ENCODE measurements at places on chromosomes 16 and 17.

- H3K27me3 ChIP-seq, result no peaks in the 10 kb centered on the region
- peak overlapping the region; percentile 93 for H3K27ac ChIP-seq
- no peaks in the 10 kb centered on the region for H3K36me3 ChIP-seq
- peaks cover 14% of the 10 kb centered on the region for H3K4me1 ChIP-seq
- no peak for DNase-seq
These were observed 840 bp downstream of the MYO1C start for GRCh38 chr17:1491443-1492248.

GRCh38 chr16:79097771-79098170, 502.8 kb downstream of the MAF start:
- no peaks in the 10 kb centered on the region for H3K27me3 ChIP-seq
- no peak for DNase-seq
- H3K27ac ChIP-seq, result no peak overlapping the region
- H3K4me1 ChIP-seq, result no peaks in the 10 kb centered on the region

- H3K4me3 ChIP-seq, result peak overlapping the region; percentile 96
- no peaks in the 10 kb centered on the region for H3K36me3 ChIP-seq
These were observed 817 bp downstream of the PSKH1 start for GRCh38 chr16:67893743-67894399.

GRCh38 chr16:31224092-31224955, 7.4 kb upstream of the PYDC1 start:
- H3K4me3 ChIP-seq, result no peak overlapping the region
- H3K36me3 ChIP-seq, result no peaks in the 10 kb centered on the region
- H3K27me3 ChIP-seq, result no peaks in the 10 kb centered on the region
- no peaks in the 10 kb centered on the region for H3K4me1 ChIP-seq
- no peak overlapping the region for H3K27ac ChIP-seq

- H3K27ac ChIP-seq, result peak overlapping the region; percentile 28
- DNase-seq, result peak; percentile 88
- no peak overlapping the region for H3K4me3 ChIP-seq
- peaks cover 17% of the 10 kb centered on the region for H3K4me1 ChIP-seq
- no peaks in the 10 kb centered on the region for H3K27me3 ChIP-seq
These were observed 6.7 kb upstream of the KRT31 start for GRCh38 chr17:41404024-41404671.

DNA sequence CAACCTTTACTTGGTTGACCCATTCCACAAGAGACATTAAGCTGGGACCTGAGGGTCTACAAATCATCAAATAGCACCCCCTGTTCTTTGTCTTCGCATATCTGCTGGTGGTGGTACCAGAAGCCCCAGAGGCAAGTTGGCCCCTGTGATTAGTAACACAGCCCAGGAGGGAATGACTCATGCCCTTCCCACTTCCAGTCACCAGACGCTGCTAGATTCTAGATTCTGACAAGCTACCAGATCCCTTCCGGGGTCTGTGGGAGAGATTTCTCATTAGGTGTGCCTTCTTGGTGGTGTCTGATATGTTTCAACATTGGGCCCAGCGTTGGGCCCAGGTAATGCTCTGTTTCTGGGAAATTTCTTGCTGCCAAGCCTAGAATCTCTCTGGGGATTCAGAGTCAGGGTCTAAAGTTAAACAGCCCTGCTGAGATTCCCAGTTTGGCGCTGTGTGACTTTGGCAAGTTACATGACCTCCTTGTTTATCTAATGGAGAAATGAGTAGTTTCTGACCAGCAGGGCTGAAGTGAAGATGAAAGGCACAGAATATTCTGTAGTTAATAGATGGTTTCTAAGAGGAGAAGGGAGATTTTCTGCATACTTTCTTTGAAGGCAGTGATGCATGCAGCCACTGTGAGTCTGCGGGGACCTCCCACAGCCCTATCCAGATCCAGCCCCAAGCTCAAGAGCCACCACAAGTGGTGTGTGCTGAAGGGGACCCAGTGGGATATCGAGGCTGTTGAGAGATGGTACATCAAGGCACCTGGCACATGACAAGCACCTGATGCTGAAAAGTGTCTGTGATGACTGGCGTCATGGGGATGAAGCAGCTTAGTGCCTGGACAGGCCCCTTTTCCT, 3.9 kb downstream of the TRPV2 start:
- no peaks in the 10 kb centered on the region for H3K27me3 ChIP-seq
- H3K27ac ChIP-seq, result peak overlapping the region; percentile 66
- H3K4me1 ChIP-seq, result peaks cover 20% of the 10 kb centered on the region
- DNase-seq, result no peak

GRCh38 chr17:55437159-55437605, 15.5 kb upstream of the MMD start:
- H3K36me3 ChIP-seq, result no peaks in the 10 kb centered on the region
- no peak overlapping the region for H3K27ac ChIP-seq
- peaks cover 37% of the 10 kb centered on the region for H3K4me1 ChIP-seq

All from RWPE2 (cell line).